ENCODE measurements at places on chromosomes 16 and 17.

GRCh38 chr16:72066747-72067146 lies 3.7 kb downstream of the HPR start:
- no peak for DNase-seq

DNA sequence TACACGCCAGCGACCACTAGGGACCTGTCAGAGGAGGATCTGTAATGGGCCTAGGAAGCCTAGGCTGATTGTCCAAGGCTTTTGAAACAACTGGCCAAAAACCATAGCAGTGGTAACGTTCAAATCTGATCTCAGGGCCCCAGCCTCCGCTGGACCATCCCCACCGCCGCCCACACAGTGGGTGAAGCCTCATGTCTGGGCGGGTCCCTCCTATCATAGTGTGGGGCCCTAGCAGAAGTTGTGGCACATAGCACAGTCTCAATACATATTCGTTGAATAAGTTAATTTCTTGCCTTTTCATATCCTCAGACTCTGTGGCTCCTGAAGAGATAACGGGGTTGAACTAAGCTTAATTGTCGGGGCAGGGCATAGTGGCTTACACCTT lies 818 bp downstream of the DPH1 start:
- no peak for DNase-seq

GRCh38 chr17:62807812-62808575 lies at the start of gene MARCHF10:
Gene MARCHF10, minus strand, starts transcription at chr17:62808314. Its CDS starts 6,579 bp downstream, at chr17:62801735.
- DNase-seq: no peak

DNA sequence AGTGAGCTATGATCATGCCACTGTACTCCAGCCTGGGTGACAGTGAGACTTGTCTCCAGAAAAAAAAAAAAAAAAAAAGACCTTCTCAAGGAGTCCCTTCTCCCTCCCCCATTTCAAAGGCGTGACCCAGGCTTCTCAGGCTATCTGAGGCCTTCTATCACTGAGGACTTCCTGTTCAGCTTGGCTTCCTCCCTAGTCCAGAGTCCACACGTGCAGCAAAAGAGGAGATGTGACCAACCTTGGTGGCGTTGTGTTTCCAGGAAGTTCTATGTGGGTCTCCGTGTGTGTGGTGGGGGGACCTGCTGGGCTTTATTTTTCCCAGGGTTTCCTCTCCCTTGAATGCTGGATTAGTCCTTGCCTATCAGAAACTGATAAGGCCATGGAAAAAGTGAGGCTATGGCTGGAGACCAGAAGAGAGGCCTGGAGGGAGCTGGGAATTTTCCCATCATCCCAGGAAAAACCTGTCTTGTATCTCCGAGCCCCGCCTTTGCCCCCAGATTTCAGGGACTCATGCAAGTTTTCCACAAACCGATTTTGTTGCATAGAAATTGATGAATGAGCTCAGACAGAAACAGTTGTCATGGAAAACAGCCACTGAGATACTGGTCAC lies 148.1 kb downstream of the SALL1 start:
- no peak for DNase-seq

DNA sequence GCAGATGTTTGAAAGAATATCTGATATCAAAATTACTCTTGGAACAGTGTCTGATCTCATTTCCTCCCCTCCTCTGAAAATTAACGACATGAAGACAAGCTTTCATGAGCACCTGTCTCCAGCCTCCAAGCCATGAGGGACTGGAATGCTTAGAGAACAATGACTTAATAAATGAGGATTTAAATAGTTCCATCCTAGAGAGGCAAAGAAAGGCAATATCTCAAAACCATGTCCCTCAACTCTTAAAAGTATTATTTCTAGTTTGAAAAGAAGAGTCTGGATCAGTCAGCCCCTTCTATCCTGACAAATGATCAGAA lies 137.5 kb downstream of the ANKFN1 start:
- no peak for DNase-seq

DNA sequence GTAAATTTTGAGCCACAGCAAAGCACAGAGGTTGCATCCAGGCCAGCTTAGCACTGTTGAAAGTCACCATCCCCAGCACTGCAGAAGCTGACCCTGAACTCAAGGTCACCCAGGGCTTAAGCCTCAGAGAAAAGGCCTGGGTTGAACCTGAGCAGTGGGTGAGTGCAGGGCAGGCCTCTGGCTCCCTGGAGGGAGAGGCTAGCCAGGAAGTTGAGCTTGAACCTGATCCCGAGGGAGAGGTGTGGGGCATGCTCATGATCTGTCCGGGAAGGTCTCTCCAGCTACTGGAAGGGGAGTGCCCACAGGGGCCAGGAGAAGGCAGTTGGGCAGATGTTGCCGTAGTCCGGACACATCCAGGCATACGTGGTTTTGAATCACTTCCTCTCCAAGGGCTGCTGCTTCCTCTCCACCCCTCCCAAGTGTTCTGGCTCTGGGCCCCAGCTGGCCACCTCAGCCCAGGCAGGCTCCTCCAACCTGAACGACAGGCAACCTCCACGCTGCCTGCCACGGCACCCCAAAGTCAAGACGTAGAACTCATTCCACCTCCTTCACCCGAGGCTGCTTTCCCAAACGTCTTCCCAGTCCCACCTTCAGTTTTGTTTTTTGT lies 18.4 kb downstream of the CARHSP1 start:
- DNase-seq: no peak

GRCh38 chr17:42361781-42362186 lies 26.5 kb downstream of the STAT3 start:
- no peak for DNase-seq

DNA sequence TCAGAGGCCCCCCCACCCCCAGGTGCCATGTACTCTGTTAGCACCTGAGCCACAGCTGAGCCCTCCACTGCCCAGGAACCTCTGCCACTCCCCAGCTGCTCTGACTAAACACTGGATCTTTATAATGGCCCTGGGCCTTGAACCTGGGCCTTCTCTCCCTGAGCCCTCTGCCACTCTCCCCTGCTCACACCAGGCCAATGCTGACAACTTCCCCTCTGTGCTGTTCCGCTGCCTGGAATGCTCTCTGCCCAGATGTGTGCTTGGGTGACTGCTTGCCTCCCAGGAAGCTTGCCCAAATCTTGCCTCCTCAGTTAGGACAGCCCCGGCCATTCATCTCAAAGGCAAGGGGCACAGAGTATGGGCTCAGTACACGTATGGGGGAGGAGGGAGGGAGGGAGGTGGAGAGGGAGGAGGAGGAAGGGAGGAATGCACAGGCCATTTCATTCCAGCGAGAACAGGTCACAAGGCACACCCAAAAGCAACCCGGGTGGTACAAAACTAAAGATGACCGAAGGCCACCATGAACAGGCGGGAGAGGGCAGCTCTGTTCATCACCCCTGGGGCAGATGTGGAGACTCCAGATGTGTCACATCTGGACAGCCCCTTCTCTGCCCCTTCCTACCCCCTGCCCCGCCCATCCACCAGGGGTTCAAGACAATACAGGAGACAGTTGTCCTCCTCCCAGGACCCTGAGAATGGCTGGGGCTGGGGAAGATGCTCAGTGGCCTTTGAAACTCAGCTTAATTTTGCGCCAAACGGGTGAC lies 15.3 kb upstream of the TNFRSF13B start:
- DNase-seq: no peak

- no peak for DNase-seq
Observed at GRCh38 chr16:56346131-56346890, 79.0 kb downstream of the AMFR start.

GRCh38 chr17:79213305-79213704 lies 138.7 kb downstream of the ENGASE start:
- DNase-seq: no peak

- no peak for DNase-seq
Observed at GRCh38 chr17:81927152-81927652, 333 bp downstream of the MAFG start.

DNA sequence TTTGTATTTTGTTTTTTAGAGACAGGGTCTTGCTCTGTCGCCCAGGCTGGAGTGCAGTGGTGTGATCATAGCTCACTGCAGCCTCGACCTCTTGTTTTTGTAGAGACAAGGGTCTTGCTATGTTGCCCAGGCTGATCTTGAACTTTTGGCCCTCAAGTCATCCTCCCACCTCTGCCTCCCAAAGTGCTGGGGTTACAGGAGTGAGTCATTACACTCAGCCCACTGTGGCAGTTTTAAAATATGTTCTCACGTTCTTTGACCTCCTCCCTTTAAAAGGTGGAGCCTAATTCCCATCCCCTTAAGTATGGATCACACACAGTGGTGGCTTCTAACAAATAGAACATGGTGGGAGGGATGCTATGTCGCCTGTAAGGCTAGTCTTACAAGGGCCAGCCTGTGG lies 67.7 kb downstream of the ZDHHC7 start:
- no peak for DNase-seq

- no peak for DNase-seq
Observed at GRCh38 chr16:17333229-17333628, 137.5 kb downstream of the XYLT1 start.

DNA sequence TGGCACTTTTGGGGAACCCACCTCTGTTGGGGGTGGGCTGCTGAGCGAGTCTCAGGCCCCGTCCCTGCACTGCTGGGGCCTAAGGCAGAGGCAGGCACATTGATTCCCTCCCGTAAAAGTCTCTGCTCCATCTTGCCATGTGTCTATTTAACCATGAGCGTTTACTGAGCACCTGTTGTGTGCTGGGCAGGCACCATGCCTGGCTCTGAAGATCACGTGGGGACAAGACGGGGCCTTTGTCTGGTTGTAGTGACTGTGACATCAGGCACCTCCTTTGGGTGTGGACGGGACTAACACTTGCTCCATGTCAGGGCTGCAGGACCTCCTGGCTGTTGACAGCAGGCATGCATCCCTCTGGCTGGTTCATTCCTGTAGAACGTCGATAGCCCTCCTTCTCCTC lies 204.7 kb upstream of the CIBAR2 start:
- DNase-seq: no peak

- DNase-seq: no peak
Observed at GRCh38 chr17:49979748-49980479, 10.9 kb downstream of the DLX4 start.

DNA sequence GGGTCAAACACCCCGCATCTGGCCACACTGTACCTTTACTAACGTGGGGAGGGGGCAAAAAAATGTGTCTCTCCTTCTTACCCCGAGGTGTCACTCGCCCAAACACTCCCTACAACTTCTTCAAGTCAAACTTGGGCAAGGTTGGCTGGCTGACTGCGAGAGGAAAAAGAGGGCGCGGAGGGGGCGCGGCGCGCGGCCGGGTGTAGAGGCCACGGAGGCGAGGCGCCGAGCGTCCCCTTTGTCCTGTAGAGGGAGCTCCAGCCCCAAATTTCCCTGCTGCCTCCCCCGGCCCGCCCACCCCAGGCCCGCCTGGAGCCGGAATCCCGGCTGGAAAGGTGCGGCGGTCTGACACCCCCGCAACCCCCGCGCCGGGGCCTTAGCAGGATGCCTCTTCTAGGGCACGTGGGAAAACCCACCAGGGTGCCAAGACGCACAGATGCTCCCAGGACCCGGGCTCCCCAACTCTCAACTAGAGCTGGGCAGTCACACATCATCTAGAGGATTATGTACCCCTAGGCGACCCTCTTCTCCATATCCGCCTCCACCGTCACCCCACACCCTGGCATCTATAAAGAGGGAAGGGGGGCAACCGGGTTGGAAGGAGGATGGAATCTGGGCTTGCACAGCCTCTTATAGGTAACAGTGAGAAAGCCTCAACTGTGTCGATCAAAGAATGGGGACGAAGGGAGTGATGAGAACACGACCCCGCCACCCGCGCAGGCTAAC lies 4.2 kb downstream of the IRX3 start:
- no peak for DNase-seq

DNA sequence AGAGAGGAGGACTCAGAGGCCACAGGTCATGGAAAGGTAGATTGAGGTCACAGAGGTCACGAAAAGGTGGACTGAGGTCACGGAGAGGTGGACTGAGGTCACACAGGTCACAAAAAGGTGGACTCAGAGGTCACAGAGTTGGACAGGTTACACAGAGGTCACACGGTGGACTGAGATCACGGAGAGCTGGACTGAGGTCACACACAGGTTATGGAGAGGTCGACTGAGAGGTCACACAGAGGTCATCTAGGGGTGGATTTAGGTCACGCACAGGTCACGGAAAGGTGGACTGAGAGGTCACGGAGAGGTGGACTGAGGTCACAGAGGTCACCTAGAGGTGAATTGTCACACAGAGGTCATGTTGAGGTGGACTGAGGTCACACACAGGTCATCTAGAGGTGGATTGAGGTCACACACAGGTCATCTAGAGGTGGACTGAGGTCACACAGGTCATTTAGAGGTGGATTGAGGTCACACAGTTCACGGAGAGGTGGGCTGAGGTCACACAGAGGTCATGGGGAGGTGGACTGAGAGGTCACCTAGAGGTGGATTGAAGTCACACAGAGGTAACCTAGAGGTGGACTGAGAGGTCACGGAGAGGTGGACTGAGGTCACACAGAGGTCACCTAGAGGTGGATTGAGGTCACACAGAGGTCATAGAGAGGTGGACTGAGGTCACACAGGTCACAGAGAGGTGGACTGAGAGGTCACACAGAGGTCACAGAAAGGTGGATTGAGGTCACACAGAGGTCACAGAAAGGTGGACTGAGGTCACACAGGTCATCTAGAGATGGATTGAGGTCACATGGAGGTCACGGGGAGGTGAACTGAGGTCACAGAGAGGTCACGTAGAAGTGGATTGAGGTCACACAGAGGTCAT lies 26.7 kb upstream of the JPT2 start:
- DNase-seq: no peak

DNA sequence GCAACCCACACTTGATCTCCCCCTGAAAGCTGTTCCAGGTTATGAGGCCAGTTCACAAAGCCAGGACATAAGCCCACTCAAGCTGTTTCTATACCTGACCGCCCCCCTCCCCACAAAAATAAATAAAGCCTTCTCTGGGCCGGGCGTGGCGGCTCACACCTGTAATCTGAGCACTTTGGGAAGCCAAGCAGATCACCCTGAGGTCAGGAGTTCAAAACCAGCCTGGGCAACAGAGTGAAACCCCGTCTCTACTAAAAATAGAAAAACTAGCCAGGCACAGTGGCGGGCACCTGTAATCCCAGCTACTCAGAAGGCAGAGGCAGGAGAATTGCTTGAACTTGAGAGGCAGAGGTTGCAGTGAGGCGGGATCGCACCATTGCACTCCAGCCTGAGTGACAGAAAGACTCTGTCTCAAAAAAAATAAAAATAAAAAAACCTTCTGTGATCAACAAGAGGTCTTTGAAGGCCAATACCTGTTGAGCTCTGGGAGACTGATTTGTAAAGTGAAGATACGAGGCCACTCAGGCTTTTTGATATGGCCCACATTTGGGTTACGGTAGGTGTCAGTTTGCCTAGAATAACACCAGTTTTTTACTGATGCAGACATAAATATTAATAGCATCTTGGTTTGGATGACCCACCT lies 2.2 kb downstream of the KDM8 start:
- no peak for DNase-seq

DNA sequence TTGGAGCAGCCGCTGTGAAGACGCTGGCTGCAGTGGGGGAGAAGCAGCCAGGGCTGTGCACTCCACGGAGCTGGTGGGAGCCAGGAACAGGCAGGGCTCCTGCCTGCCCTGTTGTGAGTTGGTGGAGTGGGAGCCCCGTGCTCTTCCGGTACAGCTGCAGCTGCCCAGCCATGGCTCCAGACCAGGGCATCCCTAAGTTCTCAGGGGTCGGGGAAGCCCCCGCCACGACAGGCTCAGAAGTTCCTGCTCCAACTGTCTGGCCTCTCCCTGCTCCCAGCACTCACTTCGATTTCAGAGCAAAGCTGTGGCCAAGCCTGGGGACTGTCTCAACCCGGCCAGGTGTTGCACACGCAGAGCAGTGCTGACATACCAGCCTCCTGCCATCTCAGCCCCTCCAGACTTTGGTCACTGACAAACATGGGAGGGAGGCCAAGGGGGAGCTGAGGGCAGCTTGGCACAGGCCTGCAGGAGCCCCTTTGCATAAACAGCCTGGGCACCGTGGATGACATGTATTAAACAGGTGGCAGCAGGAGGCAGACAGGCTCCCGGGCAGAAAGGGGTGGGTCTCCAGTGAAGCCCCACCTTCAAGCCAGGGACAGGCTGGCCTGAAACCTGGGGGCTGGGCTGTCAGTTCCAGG lies 13.9 kb upstream of the KDM8 start:
- no peak for DNase-seq
